Naive thymus-derived CD4-positive, alpha-beta T cell (primary cell): ENCODE measurements at places on chromosomes 6 and 20.

DNA sequence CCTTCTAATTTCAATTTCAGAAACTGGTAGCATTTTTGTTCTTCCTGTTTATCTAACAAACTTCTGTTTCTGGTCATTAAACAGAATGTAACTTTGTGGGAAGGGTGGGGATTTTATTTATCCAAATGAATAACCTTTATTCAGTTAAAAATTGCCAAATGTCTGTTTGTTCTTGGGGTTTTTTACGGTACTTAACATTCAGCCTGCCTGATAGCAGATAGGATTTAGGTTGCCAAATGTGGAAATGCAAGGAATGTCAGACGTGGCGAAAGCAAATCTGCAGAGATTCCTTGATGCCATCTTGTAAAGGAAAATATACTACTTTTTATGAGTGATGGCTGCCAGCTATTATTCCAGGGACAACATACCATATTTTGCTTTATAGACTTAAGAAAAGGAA is 95.7 kb downstream of the LYRM2 start:
- H3K27me3 ChIP-seq, result no peaks in the 10 kb centered on the region
- H3K4me3 ChIP-seq, result no peak overlapping the region
- H3K36me3 ChIP-seq, result no peaks in the 10 kb centered on the region
- H3K27ac ChIP-seq, result no peak overlapping the region
- no peaks in the 10 kb centered on the region for H3K4me1 ChIP-seq

DNA sequence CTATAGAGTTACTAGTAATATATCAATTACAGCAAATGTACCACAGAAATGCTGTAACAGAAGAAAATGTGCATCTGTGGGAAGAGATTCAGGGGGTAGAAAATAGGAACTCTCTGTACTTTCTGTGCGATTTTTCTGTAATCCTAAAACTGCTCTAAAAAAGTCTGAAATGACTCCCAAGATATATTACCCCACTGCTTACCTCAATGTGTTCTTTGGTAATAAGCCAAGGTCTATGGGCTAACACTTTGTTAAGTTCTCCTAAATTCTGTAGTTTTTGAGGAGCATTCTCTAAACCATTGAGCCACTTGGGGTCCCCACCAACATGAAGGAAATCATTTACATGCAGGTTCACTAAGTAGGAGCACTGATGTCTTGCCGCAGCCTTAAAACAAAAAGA is 94.4 kb downstream of the SESN1 start:
- DNase-seq, result no peak
- no peaks in the 10 kb centered on the region for H3K27me3 ChIP-seq
- peaks cover 3% of the 10 kb centered on the region for H3K4me1 ChIP-seq

DNA sequence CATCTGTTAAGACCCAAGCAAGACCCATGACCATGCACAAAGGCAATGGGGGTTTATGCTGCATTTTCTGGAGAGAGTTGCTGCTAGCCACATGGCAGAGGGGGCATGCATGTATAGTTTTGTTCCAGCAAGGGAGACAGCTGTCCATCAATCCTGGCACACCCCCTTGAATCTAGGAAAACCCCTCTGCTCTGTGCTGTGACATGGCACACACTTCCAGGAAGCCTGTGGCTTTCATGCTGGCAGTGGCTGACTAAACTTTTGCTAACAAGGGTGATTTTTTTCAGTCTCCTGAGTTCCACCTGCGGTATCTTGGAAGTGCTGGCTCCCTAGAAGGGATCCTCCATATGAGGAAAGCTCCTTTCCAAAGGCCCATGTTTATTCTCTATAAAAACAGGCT is 9.1 kb upstream of the CST4 start:
- H3K36me3 ChIP-seq, result no peaks in the 10 kb centered on the region
- H3K27ac ChIP-seq, result no peak overlapping the region
- no peak overlapping the region for H3K4me3 ChIP-seq
- no peaks in the 10 kb centered on the region for H3K27me3 ChIP-seq

DNA sequence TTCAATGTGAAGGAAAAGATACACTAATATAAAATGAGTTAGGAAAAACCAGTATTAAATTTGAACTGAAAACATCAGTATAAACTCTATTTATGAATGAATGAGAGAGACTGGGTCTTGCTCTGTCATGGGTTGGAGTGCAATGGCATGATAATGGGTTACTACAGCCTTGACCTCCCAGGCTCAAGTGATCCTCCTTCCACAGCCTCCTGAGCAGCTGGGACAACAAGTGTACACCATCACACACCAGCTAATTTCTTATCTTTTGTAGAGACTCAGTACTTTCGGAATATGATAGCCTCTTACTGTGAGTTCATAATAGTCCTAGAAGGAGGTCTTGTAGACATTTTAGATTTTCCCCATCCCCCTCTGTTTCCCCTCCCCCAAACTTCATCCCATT is 21.4 kb downstream of the KCTD20 start:
- no peak overlapping the region for H3K27ac ChIP-seq
- no peak overlapping the region for H3K4me3 ChIP-seq
- H3K4me1 ChIP-seq, result peaks cover 5% of the 10 kb centered on the region
- no peaks in the 10 kb centered on the region for H3K36me3 ChIP-seq
- H3K27me3 ChIP-seq, result no peaks in the 10 kb centered on the region

DNA sequence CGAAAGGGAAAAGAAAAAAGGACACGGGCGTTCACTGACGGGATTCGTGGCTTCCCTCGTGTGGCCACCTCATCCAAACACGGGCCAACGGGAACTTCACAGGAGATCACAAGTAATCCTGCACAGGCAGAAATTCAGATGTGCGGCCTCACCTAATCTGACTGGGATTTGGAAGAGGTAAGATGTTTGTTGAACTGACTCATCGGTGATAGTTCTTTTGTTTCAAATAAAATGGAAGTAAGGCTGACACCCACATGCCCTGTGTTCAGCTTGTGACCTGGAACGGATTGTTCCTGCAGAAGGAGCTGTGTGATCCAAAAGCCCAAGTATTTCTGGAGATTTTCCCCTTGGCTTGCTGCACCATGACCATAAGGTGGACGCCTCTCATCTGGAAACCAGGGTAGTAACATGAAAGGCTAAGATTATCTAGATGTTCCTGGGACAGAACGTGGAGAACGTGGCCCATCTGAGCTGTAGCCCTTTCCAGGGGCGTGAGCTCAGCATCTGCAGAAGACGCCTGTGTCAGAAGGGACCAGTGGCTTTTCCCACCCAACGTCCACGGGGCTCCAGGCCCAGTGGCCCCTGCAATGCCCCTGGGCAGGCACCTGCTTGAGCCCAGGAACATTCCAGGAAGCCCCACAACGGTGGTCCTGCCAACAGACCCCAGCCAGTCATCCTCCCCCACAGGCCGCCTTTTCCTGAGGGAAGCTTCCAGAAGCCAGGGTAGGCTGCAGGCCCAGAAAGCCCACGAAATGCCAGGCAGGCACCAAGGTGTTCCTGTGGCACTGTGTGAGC is 39.7 kb downstream of the DLL1 start:
- DNase-seq, result no peak
- no peak overlapping the region for H3K4me3 ChIP-seq
- H3K4me1 ChIP-seq, result no peaks in the 10 kb centered on the region
- no peak overlapping the region for H3K27ac ChIP-seq

- H3K27me3 ChIP-seq, result no peaks in the 10 kb centered on the region
- H3K4me1 ChIP-seq, result no peaks in the 10 kb centered on the region
Measured at GRCh38 chr6:135146162-135146934, 34.8 kb upstream of the MYB start.

DNA sequence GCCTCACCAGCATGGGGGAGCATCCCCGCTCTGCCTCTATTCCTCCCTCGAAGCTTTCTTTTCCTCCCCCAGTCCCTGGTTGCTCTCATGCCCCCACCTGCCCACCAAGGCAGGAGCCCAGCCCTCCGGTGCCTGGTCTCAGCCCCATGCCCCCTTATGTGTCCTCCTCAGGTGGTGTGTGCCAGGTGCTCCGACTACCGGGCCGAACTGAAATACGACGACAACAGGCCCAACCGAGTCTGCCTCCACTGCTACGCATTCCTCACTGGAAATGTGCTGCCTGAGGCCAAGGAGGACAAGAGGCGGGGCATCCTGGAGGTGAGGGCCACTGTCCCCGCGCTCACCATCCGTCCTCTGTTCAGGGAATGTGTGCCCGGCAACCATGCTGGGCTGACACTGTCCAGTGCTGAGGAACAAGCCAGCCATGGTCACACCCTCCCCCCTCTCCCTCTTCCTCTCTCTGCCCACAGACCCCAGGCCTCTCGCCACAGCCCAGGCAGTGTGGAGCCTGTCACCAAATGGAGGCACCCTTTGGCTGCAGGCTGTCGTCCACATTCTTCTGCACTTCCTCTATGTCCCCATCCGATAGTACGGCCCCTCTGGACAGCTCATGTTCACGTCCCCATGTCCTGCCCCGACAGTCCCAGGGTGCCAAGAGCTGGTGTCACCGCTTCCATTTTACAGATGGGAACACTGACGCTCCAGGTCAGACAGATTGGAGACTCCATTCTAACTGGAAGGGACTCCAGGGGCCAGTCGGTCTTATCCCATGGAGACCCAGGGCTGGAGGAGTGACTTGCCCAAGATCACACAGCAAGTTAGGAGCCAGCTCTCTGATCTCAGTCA is 20.4 kb downstream of the FGD2 start:
- H3K4me3 ChIP-seq, result no peak overlapping the region
- H3K27ac ChIP-seq, result no peak overlapping the region
- DNase-seq, result no peak
- no peaks in the 10 kb centered on the region for H3K27me3 ChIP-seq

DNA sequence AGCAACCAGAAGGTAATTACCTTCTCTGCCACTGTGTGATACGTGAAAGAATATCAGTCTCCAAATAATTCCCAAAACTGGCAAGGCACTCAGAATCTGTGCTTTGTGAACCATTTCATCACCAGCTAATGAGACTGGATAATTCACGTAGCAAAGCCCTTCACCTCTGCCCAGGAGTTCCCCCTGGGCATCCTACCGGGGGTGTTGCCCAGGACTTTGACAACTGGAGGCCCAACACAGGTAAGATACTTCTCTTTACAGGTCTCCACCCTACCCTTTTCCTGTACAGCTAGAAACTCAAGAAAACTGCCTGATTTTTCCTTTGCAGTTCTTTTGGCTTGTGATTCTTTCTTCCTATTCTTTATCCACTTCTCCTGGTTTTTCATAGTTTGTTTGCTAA is 2.7 kb upstream of the CD24 start:
- H3K4me1 ChIP-seq, result no peaks in the 10 kb centered on the region
- no peaks in the 10 kb centered on the region for H3K36me3 ChIP-seq
- no peaks in the 10 kb centered on the region for H3K27me3 ChIP-seq

- H3K36me3 ChIP-seq, result no peaks in the 10 kb centered on the region
- no peaks in the 10 kb centered on the region for H3K27me3 ChIP-seq
- no peaks in the 10 kb centered on the region for H3K4me1 ChIP-seq
- H3K4me3 ChIP-seq, result no peak overlapping the region
Measured at GRCh38 chr6:62672989-62673388, 387.0 kb upstream of the KHDRBS2 start.

- no peaks in the 10 kb centered on the region for H3K36me3 ChIP-seq
- DNase-seq, result no peak
- no peaks in the 10 kb centered on the region for H3K27me3 ChIP-seq
- H3K27ac ChIP-seq, result no peak overlapping the region
- no peaks in the 10 kb centered on the region for H3K4me1 ChIP-seq
Measured at GRCh38 chr6:93318121-93318520, 101.2 kb downstream of the EPHA7 start.

- no peaks in the 10 kb centered on the region for H3K27me3 ChIP-seq
- H3K4me1 ChIP-seq, result no peaks in the 10 kb centered on the region
- H3K36me3 ChIP-seq, result no peaks in the 10 kb centered on the region
- no peak for DNase-seq
- H3K4me3 ChIP-seq, result no peak overlapping the region
- H3K27ac ChIP-seq, result no peak overlapping the region
Measured at GRCh38 chr6:2204272-2204671, 41.1 kb downstream of the GMDS start.

DNA sequence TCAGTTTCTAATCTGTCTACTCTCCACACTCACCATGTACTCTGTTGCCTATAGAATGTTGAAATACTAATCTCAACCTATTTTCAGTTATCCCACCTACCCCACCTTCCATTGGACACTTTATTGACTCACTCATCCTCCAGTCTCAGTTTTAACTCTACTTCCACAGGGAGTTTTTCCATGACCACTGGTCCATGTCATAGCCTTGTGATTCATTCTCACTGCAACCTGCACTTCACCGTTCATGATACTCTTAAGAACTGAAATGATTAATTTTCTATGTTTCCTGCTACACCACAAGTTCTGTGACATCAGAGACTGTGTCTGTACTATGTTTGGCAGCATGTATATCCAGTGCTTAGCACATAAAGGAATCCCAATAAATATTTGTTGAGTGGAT is 122.8 kb upstream of the HSF2 start:
- H3K27ac ChIP-seq, result no peak overlapping the region
- no peaks in the 10 kb centered on the region for H3K36me3 ChIP-seq
- H3K27me3 ChIP-seq, result no peaks in the 10 kb centered on the region
- H3K4me3 ChIP-seq, result no peak overlapping the region
- no peaks in the 10 kb centered on the region for H3K4me1 ChIP-seq
